Vagina (tissue), 2 donors: ENCODE measurements at places on chromosomes 13 and 19.

- DNase-seq = no peak
Observed at GRCh38 chr19:2056837-2057192, 5.8 kb upstream of the MKNK2 start.

DNA sequence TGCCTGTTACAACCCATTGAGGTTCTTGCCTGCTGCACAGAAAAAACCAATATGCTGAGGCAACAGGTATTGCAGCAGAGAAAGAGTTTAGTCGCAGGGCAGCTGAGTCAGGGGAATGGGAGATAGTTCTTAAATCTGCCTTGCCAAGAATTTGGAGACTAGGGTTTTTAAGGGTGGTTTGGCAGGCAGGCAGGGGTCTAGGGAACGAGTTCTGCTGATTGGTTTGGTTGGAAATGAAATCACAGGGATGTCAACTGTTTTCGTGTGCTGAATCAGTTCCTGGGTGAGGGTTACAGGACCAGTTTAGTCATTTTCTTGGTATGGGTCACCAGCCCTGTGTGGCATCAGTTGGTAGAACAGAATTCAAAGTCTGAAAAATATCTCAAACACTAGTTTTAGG is 36.6 kb downstream of the PDS5B start:
- DNase-seq = no peak

- no peak for DNase-seq
Observed at GRCh38 chr13:104785952-104786351, 1719.7 kb upstream of the SLC10A2 start.

GRCh38 chr13:50842251-50842989 is 1.1 kb downstream of the DLEU7 start:
- no peak for DNase-seq

DNA sequence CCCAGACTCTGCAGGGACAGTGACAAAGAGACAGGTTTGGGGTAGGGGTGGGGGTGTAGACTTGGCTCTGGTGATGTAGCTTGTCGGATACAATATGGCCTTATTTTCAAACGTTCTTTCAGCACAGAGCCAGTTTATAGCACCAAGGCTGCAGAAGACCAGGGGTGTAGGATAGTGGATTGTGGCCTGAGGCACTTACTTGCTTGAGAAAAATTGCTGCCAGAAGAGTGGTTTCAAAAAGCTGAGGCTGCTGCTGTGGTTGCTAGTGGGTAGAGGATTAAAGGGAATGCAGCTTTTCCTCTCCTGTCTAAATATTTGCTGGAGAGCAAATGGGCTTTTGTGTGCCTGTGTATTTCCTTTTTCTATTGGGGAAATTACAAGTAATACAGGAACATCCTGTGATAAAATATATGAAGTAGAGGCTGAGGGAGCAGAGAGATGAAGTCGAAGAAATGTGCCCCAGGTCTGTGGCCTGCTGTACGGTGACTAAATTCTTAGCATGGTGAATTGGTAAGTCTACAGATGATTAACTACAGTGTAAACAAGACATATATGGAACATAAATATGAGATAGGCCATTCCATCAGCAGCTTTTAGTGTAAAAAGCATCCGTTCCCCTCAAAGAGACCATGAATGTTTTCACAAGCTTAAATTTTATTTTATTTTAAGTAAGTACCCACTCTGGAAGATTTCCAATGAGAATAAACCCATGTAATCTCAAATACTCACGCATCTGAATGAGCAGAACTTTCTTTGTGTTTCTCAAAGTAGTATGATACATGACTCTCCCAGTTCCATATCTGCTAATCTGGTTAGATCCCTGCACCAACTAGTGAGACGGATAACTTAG is 112.9 kb downstream of the LRCH1 start:
- DNase-seq = no peak
